ENCODE measurements at places on chromosomes 11 and 22. TPM values are rescaled to one million over a fixed set of nuclear protein-coding genes. Genes with fewer than 3 reads are reported as not detected.

HBB gene
- polyA plus RNA-seq: 0.88 TPM

RGL4 gene
- 110 TPM for polyA plus RNA-seq

LRRC56 gene
- polyA plus RNA-seq: 0.44 TPM

OR2AT4 gene
- polyA plus RNA-seq: not detected

UBXN1 gene
- polyA plus RNA-seq: 219 TPM

SLC22A9 gene
- polyA plus RNA-seq: not detected

Measured in naive thymus-derived CD8-positive, alpha-beta T cell (primary cell).